ENCODE measurements at places on chromosomes 5 and 9. TPM values are rescaled to one million over a fixed set of nuclear protein-coding genes. Genes with fewer than 3 reads are reported as not detected.

GRCh38 chr5:24539613-24540012 is 105.2 kb downstream of the CDH10 start:
- no peak for DNase-seq

GRCh38 chr5:6535594-6535993 is 86.9 kb downstream of the UBE2QL1 start:
- no peak for DNase-seq

- no peak for DNase-seq
Measured at GRCh38 chr9:127930231-127931091, at the start of gene PIP5KL1. TSS of gene PIP5KL1 (minus strand) at chr9:127930777. CDS start at chr9:127930752, 25 bp downstream.

The GRK6 gene
- total RNA-seq = 226 TPM

- DNase-seq = no peak
Measured at GRCh38 chr5:139178935-139179334, 19.2 kb downstream of the SIL1 start.

- DNase-seq = no peak
Measured at GRCh38 chr5:121573721-121574382, 277.8 kb upstream of the FTMT start.

The FGF18 gene
- total RNA-seq = 0.16 TPM

DNA sequence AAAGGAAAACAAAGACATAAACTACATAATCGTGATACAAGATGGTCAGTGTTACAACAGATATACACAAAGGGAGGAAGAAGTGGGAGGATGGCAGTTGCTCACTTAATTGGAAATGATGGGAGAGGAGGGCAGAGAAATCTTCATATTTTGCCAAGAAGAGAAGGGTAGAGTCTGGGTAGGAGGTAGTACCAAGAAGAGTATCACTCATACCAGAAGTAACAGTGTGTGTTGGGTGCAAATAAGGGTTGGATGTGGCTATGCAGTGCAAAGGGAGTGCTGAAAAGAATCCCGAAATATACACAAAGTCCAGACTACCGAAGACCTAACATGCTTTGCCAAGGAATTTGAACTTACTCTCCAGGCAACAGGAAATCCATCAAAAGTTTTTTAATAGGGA is 41.0 kb downstream of the ERMP1 start:
- DNase-seq = no peak

- DNase-seq = no peak
Measured at GRCh38 chr5:141475625-141476131, at the start of gene PCDHGC3. TSS of gene PCDHGC3 (plus strand) at chr5:141475966. CDS start at chr5:141476117, 151 bp downstream.
